ENCODE measurements at places on chromosomes 3 and 15.

DNA sequence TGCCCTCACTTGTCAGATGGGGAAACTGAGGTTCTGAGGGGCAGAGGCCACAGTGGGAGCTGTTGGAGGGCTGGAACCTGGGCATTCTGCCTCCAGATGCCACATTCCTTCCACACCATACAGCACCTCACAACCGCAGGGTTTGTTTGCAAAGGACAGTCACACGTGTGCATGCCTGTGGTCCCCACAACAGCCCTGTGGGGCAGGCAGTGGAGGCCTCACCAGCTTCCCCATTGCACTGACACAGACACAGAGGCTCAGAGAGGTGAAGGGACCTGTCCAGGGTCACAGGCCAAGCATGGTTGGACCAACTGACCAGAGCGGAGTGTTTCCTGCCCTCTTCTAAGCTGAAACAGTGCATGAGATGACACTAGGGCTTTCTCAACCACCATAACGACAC is 75.2 kb upstream of the SEC13 start:
- DNase-seq = no peak

DNA sequence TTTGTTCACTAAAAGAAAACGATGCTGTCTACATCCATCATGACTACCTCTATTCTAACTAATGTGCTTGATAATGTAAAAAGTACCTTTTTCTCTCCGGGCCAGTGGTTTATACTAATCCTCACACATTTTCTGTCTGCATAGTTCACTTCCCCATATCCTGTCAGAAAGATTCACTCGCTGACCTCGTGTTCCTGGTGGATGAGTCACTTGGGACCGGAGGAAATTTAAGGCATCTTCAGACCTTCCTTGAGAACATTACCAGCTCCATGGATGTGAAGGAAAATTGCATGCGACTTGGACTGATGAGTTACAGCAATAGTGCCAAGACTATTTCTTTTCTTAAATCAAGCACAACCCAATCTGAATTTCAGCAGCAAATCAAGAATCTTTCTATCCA is 33.8 kb downstream of the COL6A5 start:
- DNase-seq = no peak

DNA sequence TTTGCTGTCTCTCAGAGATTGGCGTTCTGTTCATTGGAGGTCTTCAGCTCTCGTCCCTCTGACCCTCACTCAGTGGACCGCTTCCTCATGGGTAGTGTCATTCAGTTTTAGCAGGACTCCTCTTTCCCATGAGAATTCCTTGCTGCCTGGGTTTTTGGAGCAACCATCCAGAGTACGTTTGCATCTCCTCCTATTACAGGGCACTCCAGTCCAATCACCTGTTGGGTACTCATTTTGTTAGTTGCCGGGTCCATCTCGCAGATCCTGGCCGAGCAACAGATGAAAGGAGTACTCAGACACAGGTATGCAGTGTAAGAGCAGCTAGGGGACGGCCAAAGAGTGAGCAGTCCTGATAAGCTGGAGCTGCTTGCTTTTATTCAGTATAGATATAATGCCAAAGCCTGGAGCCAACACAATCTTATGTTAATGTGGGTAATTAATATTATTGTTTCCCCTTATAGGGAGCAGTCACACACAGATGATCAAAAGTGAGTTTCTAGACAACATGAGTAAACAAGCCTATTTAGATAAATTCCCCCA is 49.6 kb downstream of the ISG20 start:
- no peak for DNase-seq

- DNase-seq = no peak
These were observed 30.5 kb upstream of the ATP13A3 start for GRCh38 chr3:194517333-194517732.

DNA sequence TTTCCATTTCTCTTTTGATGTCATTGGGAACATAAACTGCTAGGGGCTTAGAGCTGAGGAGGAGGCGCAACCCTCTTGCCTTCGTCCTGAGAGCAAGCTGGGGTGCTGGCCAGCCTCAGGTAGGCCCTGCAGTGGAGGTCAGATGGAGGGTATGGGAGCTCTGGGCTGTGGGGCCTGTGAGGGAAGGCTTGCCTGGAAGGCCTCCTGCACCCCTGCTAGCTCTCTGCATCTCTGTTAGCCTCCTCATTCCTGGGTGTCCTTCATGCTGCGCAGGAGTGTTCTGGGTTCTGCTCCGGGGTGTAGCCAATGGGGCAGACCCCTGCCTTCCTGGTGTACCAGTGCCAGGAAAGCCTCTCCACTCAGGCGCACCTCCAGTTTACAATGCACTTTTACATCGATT is 11.8 kb downstream of the GP5 start:
- DNase-seq = no peak

DNA sequence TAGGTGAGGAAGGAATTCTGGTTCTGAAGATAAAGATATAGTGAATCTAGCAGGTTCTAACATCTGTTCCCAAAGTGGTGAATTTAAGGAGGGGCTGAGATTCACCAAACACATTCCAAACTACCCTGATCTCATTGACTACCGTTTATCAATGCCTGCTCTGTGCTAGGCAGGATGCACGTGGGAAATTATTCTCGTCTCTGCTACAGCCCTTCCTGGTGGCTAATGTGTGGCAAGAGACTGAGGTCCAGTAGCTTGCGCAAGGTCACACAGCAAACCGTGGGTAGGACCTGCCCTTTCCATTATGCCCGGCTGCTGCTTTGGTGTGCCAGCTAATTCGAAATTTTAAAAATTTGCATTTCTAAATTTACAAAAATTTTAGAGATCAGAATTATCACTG is 209.5 kb upstream of the TRIM42 start:
- DNase-seq = no peak

- DNase-seq = no peak
These were observed 303.4 kb downstream of the DIPK2A start for GRCh38 chr3:144275005-144275404.

- no peak for DNase-seq
These were observed 12.6 kb upstream of the COL8A1 start for GRCh38 chr3:99625643-99626416.

DNA sequence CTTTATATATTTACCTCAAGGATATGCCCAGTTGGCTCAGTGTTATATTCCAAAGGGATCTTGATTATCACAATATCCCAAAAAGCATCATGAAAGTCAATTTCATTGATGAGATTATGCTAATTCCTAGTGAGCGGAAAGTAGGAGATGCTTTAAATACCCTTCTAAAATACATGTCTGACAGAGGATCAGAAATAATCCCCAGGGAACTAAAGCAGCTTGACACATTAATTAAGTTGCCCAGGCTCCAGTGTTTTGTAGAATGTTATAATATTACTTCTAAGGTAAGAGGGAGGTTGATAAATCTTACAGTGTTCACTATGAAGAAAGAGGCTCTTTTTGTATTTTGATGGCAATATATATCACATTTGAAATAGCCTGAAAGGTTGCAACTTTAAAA is 767.5 kb upstream of the ROBO1 start:
- DNase-seq = no peak

GRCh38 chr3:174049472-174049871 is 651.9 kb downstream of the NLGN1 start:
- no peak for DNase-seq

GRCh38 chr15:88049506-88049905 is 207.0 kb downstream of the NTRK3 start:
- no peak for DNase-seq

GRCh38 chr15:39720621-39721611 is 61.7 kb downstream of the FSIP1 start:
- DNase-seq = no peak

GRCh38 chr3:117750674-117751269 is 1041.2 kb downstream of the TUSC7 start:
- no peak for DNase-seq

GRCh38 chr3:159627634-159628033 is 361.0 kb upstream of the IL12A start:
- DNase-seq = no peak

DNA sequence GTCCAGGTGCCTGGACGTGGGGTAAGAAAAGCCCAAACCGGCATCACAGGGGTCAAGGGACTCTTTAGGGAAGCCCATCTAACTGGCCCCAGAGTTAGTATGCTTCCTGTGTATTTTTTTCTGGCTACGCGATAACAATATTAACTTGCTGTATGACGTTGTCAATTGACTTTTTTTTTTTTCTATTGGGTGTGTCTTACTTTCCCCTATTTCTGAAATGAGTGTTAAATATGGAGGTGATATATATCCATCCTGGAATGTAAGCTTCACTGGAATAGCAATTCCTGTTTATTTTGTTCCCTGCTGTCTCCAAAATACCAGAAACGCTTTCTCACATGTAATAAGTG is 598 bp upstream of the GMNC start:
- no peak for DNase-seq

- DNase-seq = no peak
These were observed 80.3 kb downstream of the TM4SF4 start for GRCh38 chr3:149554826-149555225.

DNA sequence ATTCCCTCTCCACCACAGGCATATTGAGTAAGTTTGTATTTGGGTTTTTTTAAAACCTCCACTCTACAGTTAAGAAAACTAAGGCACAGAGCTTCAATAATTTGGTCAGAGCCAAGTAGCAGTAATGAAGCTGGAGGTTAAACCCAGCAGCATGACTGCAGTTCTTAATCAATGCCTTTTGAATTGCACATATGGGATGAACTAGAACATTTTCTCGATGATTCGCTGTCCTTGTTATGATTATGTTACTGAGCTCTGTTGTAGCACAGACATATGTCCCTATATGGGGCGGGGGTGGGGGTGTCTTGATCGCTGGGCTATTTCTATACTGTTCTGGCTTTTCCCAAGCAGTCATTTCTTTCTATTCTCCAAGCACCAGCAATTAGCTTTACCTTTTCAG is 1.6 kb upstream of the CCR5 start:
- DNase-seq = no peak

- no peak for DNase-seq
These were observed 32.1 kb downstream of the DTWD1 start for GRCh38 chr15:49652922-49653321.

GRCh38 chr3:51198477-51198876 is 186.6 kb upstream of the MANF start:
- no peak for DNase-seq

GRCh38 chr3:53083949-53084309 is 38.1 kb upstream of the SFMBT1 start:
- no peak for DNase-seq

DNA sequence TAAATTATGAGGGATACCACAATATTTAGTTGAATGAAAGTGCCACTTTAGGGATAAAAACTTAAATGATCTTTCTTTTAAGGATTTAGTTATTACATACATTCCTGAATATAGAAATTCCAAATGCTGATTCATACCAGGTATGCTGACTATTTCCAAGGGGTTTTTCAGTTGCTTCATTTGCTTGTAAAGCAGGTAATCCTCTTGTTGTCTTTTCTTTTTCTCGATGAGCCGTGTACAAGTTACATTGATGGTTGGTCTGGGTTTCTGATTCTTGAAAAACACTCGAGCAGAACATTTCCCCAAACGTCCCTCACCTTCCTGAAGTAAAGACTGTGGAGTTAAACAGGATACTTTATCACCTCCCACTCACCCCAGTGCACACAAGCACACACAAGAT is 21.7 kb downstream of the RARRES1 start:
- no peak for DNase-seq

GRCh38 chr3:197913641-197914380 is 36.2 kb upstream of the RPL35A start:
- DNase-seq = no peak

GRCh38 chr3:125107363-125107762 is 51.6 kb upstream of the HEG1 start:
- no peak for DNase-seq

DNA sequence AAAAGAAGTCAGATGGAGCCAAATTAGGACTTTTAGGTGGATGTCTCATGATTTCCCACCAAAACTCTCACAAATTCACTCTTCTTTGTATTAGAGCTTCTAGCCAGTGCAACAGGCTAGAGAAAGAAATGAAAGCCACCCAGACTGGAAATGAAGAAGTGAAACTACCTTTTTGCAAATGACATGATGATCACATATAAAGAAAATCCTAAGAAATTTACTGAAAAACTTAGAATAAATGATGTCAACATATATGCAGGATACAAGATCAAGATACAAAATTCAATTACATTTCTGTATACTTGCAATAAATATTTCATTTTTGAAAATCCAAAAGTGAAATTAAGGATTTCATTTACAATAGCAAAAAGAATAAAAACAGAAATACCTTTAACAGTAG is 110.8 kb downstream of the LRIG1 start:
- DNase-seq = peak; percentile 23

GRCh38 chr3:1079662-1080061 is 13.2 kb upstream of the CNTN6 start:
- no peak for DNase-seq

- no peak for DNase-seq
These were observed 168.8 kb downstream of the DCLK3 start for GRCh38 chr3:36595511-36595910.

- no peak for DNase-seq
These were observed 122.6 kb upstream of the EPHA3 start for GRCh38 chr3:88984832-88985231.

DNA sequence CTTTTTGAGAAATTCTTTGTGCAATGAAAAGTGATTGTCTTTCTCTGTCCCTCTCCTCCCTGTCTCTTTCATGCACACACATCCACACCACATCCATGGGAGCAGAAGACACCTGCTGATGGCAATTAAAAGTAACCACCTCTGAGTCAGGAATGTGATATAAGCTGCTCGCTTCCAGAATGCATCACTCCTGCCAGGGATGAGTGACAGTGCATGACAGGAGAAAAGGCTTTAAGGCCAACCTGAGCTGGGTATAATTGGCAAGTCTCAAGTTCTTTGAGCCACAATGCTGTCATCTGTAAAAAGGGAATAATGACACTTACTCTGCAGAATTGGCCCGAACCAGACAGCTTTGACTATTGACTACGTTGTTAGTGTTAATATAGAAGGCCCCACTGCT is 59.6 kb downstream of the UBP1 start:
- DNase-seq = no peak

- no peak for DNase-seq
These were observed 9.9 kb upstream of the ALPK3 start for GRCh38 chr15:84807228-84807627.

GRCh38 chr3:41503998-41504623 is 304.8 kb downstream of the CTNNB1 start:
- no peak for DNase-seq

DNA sequence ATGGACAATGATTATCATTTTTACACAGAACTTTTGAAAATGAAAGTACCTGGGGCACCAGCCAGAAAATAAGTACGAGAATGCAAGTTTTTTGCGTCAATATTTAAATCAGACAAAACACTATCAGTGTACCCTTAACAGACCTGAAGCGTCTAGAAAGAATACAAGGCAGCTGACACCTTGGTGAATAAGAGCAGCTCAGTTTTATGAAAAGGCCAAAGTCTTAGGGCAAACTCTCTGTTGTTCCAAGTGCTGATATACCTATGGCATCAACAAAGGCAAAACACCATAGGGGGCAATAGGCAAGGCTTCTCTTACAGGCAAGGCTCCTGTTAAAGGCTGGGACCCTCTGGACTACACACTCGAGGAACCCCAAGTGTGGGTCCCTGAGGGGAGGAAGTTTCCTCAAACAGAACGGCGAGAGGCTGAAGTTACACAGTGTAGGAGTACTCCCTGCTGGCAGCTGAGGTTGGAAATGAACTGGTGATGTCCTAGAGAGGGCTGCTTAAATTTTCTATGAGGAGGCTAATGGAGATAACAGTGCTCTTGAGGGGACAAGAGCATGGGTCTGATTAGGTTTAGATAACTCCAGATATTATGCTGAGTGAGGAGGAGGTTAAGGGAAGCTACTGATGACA is 291.0 kb downstream of the TIGIT start:
- DNase-seq = no peak

GRCh38 chr15:48577469-48577868 is 68.0 kb downstream of the FBN1 start:
- DNase-seq = no peak
